ENCODE measurements at places on chromosomes 2 and 18.

DNA sequence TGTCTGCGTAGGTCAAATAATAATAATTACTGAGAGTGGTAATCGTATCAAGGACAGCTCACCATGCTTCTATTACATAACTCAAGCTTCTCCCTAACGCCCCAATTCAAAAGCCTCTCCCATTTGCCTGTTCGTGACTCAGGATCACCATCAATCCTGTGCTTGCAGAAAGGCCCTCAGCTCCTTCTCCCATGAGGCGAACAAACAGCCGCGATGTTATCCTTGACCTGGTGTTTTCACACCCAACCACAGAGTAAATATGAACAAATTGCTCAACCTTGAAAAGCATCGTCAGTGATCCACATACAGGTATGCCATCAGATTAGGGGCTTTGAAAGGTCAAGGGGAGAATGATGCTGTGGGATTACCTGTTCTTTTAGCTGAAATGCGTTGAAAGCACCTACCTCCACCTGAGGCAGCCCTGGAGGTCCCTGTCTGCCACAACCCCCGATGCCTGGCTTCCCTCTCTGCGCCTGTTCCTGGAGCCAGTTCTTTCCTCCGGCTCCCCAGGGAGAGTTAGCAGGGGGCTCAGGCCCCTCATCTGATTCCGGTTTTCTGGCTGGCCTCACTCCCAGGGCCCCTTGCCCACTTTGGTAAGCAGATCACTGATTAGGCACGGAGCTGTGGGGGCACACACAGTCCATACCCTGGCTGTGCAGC is 39.1 kb upstream of the ODC1 start:
- DNase-seq, result no peak

DNA sequence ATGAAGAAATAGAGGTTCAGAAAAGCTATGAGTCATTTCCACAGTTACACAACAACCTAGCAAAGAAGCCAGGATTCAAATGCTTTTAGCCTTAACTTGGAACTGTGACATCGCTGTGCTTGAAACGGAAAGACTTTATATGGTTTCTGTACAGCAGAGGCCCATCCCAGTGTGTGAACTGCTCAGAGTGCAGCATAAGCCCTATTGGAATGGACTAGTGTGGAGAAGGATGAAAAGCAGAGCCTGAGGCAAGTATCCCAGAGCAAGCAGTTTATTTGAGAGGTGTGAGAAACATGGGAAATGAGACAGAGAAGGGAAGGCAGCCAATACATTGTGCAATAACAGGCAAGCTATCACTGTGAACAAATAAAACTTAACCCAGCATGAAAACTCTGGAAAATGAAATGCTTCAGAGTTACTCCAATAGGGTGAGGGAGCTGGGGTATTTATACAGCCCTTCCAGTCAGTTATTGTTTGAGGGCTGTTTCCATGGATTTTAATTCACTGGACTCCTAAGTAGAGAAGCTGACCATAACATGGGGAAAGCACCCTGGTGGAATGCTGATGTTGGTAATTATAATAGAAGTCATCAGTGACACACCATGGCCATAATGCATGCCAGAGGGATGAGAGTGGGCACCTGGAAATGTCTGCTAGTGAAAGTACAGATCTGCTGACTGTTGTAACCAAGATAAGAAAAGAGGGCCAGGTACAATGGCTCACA is 254.0 kb upstream of the POU3F3 start:
- no peak for DNase-seq

- DNase-seq, result no peak
These were observed 149.8 kb downstream of the COPS8 start for GRCh38 chr2:237235383-237236095.

GRCh38 chr2:111155610-111156009 is 34.9 kb downstream of the BCL2L11 start:
- DNase-seq, result no peak

- no peak for DNase-seq
These were observed 52.7 kb downstream of the CCDC68 start for GRCh38 chr18:54906331-54907185.

- DNase-seq, result no peak
These were observed 167.9 kb downstream of the IRS1 start for GRCh38 chr2:226631671-226632070.

DNA sequence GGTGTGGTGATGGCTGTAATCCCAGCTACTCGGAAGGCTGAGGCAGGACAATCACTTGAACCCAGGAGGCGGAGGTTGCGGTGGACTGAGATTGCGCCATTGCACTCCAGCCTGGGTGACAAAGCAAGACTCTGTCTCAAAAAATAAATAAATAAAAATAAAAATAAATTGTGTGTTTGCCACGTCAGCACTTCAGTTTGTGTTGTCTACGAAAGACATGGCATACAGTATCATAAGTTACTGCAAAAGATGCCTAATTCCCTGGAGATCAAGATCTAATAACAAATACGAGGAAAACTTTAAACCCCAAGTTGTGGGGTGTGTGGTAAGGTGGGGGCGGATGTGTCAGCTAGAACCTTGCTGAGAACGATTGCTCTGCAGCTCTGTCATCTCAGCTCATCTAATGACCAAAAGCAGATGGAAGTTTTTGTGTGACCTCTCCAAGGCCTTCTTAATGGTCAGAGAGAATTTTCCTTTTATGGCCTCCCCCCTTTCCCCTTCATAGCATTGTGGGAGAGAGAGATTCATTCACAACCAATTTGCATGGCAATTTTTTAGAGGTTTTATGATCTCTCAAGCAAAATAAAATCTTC is 11.3 kb downstream of the NPAS2 start:
- DNase-seq, result no peak

GRCh38 chr18:41244591-41245037 is 710.4 kb upstream of the PIK3C3 start:
- no peak for DNase-seq

GRCh38 chr2:141498561-141498960 is 632.3 kb downstream of the LRP1B start:
- DNase-seq, result no peak

DNA sequence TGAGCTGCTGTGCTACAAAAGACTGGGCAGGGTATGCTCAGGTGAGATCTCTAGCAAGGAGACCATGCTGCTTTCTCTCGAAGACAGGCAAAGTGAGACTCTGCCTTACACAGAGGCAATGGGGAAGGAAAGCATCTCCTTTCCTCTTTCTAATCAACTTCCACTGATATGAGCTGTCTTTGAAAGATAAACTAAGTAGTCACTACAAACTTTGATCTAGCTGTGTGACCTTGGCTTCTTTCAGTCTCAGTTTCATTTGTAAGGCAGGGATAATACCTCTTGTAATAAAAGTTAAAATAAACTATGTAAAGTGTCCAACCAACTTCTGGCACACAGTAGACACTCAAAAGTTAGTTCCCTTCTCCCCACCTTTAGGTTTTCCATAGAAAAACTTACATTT is 7.5 kb downstream of the CCDC93 start:
- no peak for DNase-seq

DNA sequence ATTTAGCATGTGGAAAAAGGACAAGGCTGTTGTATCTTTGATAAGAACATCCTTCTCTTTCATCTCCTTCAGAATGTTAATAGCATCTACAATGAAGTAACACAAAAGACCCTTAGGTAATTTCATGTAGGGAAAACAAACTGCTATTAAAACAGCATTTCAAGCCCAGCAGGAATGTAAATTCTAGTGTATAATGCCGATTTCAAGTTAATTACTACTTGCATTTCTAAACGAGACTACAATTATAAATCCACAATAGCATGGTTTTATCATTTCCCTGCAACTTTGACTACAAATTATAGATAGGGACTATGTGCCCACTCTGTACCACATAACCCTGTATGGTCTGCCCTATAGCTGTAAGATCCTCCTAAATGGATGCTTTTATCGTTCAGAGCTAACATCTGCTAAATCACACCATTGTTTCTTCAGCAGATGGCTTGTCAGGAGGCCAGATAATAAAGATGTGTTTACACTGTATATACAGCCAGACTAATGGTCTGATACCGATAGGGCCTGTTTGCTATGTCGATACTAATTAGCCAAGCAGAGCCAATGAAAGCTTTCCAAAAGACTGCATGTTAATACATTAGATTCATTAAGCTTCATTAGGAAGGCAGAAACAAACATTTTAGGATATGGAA is 51.9 kb downstream of the LRPPRC start:
- no peak for DNase-seq

- DNase-seq, result no peak
These were observed 37.5 kb upstream of the SH3RF3 start for GRCh38 chr2:109091526-109091925.

GRCh38 chr2:70537840-70538239 is 15.8 kb downstream of the TGFA start:
- no peak for DNase-seq

All from stimulated activated CD4-positive, alpha-beta T cell treated with anti-CD3 and anti-CD28 coated beads, Interleukin-1b, Interleukin-23, amount 100 ng/mL, for 1 hour (primary cell).